ENCODE measurements at places on chromosomes 3 and 15. TPM values are rescaled to one million over a fixed set of nuclear protein-coding genes. Genes with fewer than 3 reads are reported as not detected.

DNA sequence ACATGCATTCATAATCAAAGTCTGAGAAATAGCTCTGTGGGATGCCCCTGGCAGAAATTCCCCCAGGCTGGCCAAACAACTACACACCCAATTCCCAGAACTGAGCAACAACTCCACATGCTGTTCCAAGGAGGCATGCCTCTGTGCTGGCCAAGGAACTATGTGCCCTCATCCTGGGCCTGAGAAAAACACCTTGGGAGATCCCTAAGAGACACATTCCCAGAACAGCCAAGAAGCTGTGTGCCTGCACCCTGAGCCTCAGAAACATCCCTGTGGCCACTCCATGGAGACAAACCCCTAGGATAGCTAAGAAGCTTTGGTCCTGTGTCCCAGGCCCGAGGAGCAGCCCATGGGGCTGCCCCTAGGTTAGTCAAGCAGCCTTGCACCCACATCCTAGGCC, 92.3 kb upstream of the MME start:
- no peak for DNase-seq

DNA sequence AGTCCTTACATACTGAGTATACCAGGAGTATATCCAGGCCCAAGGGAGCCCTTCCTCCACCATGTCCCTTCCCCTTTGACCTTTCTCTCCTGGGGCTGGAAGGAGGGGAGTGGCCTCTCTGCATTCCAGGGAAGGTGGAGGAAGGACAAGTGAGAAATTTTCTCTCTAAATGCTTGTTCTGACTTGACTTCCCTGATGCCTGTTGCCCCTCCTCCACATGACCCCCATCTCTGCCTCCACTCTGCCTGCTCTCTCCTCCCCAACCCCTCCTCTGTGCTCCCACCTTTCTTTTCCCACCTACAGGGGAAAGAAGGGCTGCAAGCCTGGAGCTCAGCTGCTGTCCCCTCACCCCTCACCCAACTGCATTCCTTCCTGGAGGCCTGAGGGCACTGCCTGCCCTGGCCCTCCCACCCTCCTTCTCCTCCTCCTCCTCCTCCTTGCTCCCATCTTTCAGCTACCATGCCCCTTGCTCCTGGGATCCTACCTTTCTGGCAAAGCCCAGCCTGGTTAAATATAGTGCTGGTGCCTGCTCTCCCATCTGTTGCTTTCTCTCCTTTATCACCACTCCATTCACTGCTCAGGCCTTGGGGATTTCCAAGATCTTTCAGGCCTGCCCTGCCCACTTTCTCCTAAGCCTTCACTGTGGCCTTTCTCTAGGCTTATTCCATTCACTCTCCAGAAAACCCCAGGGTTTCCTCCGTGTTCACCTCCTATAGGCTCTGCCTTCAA, 8.5 kb upstream of the DAG1 start:
- no peak for DNase-seq

GRCh38 chr3:70064194-70064779, 64.8 kb downstream of the SAMMSON start:
- DNase-seq, result peak; percentile 72

The CD96 gene
- polyA plus RNA-seq, result 3.2 TPM

DNA sequence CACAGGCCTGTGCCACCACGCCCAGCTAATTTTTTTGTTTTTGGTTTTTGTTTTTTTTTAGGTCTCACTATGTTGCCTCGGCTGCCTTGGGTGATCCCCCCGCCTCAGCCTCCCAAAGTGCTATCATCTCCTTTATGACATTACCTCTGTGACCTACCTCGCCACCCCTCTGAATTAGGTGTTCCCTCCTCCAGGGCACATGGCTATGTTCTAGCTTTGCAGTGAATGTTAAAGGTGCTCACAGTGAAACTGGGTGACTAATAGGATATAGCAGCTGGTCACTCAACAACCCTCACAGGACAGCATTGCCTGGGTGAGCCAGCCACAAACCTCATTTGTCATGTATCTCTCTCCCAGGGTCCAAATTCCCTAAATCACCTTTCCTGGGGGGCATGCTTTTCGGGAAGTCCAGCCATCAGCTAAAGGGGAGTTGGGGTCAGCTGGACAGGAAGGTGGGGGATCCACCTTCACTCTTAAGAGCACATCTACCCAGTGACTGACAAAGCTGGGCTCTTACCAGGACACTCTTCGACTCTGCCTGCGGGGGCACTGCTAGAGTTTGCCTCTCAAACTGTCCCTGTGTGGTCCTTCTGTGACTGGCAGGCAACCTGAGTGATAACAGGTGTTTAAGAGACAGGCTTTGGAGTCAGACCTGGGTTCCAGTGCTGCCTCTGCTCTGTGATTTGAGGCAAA, 1.6 kb upstream of the TTLL3 start:
- peak; percentile 51 for DNase-seq

The FOXB1 gene
- polyA plus RNA-seq, result not detected

- DNase-seq, result no peak
These were observed 57.7 kb downstream of the GATM start for GRCh38 chr15:45320581-45321205.

DNA sequence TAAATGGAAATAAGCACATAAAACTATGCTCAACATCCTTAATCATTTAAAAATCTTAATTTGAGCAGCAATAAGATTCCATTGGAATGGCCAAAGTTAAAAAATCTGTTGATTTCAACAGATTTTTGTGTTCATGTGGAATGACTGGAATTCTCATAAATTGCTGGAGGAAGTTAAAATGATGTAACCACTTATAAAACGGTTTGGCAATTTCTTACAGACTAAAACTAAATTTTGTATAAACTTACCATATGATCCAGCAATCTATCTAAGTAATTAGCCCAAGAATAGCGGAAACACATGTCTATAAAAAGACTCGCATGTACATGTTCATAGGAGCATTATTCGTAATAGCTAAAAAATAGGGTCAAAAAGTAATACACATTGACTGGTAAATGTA, 1713.6 kb downstream of the SI start:
- DNase-seq, result no peak

GRCh38 chr15:89018207-89018606, 70.0 kb upstream of the ABHD2 start:
- DNase-seq, result peak; percentile 62

GRCh38 chr15:38671675-38672254, 107.2 kb upstream of the RASGRP1 start:
- no peak for DNase-seq

DNA sequence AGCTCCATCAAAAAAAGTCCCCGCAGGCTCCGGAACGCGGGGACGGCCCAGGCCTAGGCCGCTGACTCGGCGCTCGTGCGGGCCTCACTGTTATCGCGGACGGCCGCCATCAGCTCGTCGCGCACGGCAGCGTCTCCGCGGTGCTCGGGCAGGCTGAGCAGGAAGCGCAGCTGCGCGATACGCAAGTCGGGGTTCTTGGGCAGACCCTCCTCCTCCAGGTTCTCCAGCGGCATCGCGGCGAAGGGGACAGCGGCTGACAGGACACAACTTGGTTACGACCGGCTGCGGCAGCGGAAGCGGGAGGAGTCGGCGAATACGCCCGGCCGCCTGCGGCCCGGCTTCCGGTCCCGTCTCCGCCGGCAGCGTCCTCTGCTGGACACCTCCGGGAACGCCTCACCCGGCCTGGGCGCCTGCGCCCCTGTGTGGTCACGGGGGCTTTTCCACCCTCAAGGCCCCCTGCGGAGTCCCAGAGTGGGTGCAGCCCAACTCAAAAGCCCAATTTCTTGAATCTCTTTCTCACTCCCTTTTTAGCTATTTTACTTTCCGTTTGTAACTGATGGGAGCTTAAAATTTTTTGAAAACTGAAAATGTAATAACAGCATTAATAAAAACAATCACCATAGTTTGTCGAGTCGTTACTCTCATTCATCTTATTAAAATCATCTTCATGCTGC, at the start of gene PSMD6:
Gene PSMD6, minus strand, starts transcription at position 308 of the 674 bp plus-strand sequence. Its CDS starts 75 bp downstream, at position 233.
- peak; percentile 88 for DNase-seq

DNA sequence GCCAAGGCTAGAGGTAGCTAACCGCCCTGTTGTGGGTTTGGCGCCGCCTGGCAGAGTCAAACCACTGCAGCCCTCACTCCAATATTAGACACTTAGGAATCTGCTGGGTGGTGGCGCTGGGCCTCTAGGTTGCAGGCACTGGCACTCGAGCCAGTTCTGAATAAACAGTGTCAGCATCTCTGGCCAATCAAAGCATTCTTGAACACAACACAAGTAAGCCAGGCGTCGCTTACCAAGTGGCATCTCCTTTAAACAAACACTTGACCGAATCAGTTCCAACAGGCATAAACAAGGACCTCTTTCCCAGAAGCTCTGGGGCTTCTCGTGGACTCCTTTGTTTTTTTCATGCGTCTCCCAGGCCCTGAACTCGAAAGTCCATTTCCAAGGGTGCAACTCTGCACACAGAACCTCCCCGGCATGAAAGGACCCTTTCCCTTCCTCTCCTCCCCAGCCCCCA, 82.3 kb downstream of the LRIG1 start:
- peak; percentile 73 for DNase-seq

DNA sequence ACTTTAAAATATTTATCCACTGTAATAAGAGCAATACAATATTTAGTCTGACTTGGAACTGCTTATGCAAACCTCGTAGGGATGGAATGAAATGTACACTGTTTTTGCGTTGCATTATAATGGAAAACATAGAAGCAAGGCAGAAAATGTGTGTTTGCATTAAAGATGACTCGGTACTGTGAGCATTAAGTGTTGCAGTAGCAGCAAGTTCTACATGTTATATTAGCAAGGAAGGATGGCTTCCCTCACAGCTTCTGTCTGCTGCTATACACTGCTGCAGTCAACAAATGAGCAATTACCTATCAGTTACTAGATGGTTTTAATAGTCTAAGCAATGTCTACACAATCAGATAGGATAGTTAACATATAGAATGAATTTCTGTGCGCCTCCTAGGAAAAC, 75.4 kb downstream of the CDIN1 start:
- DNase-seq, result no peak

DNA sequence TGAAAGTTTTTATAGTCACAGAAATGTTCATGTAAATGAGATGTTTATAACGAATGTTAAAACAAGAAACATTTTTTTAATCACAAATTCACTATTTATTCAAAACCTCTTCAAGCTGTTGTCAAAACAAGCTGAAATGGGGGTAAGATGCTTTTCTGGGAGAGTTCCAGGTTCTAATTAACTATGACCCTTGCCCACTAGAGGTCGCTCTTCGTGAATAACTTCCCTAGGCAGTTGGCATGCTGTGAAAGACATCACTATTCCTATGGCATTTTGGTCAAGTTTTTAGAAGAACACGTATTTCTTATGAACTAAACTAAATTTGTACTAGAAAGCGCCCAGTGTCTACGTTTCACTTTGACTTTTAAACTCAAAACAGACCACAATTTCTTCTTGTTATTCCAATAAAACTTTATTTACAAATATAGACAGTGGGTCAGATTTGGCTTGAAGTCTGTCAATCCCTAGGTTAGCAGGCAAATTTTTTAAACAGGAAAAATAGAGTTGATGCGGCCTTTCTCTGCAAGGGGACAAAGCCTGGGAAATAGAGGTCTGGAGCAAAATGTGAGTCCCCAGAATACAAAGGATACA, 62.8 kb upstream of the CMTM8 start:
- DNase-seq, result peak; percentile 49

The GATM gene
- polyA plus RNA-seq, result 22.6 TPM

- no peak for DNase-seq
These were observed 36.7 kb downstream of the SMAD3 start for GRCh38 chr15:67101911-67102598.

DNA sequence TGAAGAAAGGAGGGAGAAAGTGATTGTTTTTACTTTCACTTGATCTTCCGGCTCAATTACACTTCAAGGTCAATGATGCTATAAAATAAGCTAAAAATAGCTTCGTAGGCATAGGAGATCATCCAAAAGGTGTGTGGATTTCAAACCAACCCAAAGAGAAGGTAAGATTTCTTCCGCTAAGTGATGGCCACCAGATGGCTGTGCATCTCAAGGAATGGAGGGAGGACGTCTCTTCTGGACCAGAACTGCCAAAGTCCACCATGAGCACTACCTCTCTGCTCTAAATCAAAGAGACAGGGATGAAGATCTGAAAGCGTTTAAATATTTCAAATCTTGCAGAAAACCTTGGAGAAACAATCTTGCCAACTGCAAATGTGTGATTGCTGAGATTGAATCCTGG, 199.1 kb upstream of the ZPLD1 start:
- DNase-seq, result no peak

DNA sequence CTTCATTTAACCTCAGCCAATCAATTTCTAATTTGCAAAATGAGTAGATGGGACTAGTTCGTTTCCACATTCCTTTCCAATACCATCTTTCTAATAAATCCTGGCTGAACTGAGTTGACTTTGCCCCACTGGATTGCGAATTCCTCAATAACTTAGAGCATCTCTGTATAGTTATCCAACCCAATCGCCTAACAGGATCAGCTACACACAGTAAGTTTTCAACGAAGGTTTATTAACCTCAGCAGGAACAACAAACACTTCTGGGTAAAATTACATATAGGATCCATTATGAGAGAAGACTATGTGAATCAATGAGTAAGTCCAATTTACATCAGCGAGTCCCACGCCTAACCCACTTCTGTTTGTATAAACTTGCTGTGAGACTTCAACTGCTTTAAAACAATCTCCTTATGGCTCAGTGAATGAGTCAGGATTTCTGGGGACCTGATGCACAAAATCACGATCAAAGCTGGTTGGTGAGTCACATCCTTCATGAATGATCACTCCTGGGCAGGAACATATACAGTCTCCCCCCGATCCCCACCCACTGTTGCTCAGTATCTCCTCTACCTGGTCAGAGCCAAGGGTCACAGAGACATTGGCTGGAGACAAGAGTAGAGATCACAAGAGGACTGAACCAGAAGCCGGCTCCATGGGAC, 142.8 kb downstream of the EDEM1 start:
- DNase-seq, result no peak

The DPPA2 gene
- not detected for polyA plus RNA-seq

The CD200R1 gene
- polyA plus RNA-seq, result 0.73 TPM

The SERINC4 gene
- polyA plus RNA-seq, result 0.55 TPM

The LMAN1L gene
- polyA plus RNA-seq, result not detected

- DNase-seq, result peak; percentile 82
These were observed at the start of gene ZNF619 for GRCh38 chr3:40476478-40477470. Gene ZNF619, plus strand, starts transcription at chr3:40477122. Its CDS starts 858 bp downstream, at chr3:40477980.

DNA sequence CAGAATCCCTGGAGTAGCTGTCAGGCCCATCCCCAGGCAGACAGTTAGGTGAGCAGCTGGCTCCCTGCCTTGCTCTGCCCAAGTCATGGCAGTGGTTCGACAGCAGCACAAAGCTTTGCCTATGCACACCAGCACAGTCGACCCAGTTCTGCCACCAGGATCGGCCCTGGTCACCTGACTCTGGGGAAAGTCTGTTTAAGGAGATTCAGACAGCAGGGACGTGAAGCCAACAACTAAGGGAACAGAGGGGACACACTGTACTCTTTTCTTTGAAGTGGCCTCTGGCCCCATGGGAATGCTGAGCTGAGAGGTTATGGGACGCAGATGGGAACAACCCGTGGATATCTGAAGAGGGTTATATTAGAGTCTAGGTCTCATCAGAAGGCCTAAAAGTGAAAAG, 134.8 kb downstream of the CHDH start:
- DNase-seq, result peak; percentile 11

DNA sequence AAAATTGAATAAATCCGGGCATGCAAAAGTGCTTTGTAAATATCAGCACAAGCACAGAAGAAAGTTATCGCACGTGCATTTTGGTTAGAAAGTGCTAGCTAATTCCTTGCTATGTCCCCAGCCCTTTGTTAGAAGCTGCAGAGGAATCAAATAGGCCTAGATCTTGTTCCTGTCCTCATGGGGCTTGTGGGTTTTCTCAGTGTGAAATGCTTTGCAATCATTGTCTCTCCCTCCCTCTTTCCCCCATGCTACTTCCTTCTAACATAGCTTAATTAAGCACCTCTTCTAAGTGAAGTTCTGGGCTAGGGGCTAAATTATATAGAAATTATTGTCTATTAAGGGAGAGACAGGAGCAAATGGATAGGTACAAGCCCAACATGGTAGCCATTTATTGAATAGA, 271.7 kb downstream of the RPLP1 start:
- DNase-seq, result no peak

The SEMA5B gene
- polyA plus RNA-seq, result 0.25 TPM

The RYR3 gene
- polyA plus RNA-seq, result 0.12 TPM
